Hematopoietic multipotent progenitor cell treated with erythropoietin and hydrocortisone succinate and interleukin-3 and kit ligand, for 17 days (in vitro differentiated cells): ENCODE measurements at places on chromosomes 6 and 20.

GRCh38 chr20:16236589-16237241, 336.5 kb downstream of the KIF16B start:
- no peak for DNase-seq

DNA sequence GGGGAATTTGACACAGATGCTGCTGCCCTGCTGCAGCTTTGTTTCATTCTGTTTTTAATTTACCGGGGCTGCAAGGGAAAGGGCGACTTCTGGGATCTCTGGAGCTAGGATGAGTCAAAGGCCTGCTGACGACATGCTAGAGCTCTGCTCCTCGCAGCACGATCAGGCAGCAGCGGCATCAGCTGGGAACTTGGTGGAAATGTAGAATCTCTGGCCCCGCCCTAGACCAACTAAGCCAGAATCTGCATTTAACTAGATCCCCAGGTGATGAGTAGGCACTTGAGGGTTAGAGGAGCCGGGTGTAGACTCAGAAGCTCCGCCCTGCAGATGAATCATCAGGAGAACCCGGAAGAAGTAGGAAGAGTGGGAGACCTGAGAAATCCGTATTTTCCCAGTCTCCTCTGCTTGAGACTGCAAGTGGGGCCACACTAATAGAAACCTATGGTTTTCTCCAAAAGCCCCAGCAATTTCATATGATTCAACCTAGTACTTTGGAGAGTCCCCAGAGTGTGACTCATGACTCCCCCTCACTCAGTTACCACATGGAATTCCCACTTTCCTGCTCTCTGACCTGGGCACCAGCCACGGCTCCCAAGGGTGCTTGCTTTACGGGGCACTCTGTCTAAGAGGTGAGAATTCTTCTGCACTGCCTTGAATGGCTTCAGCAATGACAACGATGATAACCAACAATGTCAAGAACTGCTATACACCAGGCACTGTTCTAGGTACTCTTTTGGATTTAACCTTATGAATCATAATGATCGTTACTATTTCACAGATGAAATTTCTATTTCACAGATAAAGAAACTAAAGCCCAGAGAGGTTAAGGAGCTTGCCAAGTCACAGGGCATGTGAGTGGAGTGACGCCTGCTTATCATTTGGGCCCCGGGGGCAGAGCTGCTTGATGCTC, 18.1 kb downstream of the TUBB2B start:
- peak; percentile 72 for DNase-seq

DNA sequence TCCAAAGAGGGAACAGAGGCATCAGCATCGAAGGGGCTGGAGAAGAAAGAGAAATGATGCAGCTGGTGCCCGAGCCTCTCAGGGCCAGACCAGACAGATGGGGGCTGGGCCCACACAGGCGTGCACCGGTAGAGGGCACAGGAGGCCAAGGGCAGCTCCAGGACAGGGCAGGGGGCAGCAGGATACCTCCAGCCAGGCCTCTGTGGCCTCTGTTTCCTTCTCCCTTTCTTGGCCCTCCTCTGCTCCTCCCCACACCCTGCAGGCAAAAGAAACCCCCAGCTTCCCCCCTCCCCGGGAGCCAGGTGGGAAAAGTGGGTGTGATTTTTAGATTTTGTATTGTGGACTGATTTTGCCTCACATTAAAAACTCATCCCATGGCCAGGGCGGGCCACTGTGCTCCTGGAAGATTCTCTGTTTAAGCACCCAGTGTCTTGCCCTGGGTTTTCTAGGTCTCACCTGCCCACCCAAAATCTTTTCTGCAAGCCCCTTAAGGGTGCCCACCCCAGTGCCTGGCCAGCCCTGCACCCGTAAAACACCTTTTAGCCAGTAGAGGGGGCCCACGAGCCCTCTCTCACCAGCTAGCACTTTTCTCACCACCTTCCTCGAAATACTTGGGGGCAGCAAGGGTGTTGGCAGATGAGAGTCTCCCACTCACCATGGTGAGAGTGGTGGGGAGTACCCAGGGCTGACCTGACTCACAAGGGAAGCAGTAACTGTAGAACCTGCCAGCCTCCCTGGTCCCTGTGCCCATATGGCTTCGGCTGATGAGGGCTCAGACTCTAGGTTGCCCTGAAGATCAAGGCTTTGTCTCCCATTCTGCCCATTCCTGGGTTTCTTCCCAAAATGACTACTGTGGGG, 35.7 kb upstream of the ID1 start:
- DNase-seq: peak; percentile 79

- DNase-seq: no peak
Observed at GRCh38 chr6:10487668-10488327, 33.4 kb upstream of the GCNT2 start.

GRCh38 chr20:38579219-38579910, 1.6 kb upstream of the ADIG start:
- no peak for DNase-seq

- DNase-seq: no peak
Observed at GRCh38 chr6:3665608-3666007, 85.9 kb downstream of the PXDC1 start.

- DNase-seq: no peak
Observed at GRCh38 chr6:49457771-49458170, 5.3 kb downstream of the MMUT start.

DNA sequence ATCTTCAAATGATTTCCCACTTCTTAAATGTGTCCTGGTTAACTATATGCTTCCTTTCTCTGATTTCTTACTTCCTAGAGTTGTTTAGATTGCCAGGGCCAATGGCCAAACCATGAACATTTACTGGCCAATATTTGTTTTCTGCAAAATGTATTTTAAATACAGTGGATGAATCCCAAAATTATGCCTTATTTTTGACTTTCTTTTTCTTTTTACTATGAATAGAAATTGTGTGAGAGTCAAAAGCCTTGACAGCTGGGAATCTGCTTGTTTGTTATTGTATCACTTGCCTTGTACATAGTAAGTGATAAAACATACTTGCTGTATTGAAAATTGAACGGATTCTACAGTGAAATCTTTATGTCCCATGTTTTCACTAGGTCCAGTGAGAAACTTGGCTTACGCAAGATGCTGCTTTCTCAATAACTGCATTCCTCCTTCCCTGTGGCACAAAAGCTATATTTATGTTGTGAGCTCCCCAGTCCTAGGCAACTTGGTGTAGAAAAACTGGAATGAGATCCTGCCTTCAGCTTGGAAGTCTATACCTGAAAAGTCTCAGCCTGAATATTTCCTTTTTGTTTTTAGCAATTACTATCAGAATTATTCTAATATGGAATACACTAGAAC, 295.2 kb downstream of the EPHA7 start:
- DNase-seq: no peak

DNA sequence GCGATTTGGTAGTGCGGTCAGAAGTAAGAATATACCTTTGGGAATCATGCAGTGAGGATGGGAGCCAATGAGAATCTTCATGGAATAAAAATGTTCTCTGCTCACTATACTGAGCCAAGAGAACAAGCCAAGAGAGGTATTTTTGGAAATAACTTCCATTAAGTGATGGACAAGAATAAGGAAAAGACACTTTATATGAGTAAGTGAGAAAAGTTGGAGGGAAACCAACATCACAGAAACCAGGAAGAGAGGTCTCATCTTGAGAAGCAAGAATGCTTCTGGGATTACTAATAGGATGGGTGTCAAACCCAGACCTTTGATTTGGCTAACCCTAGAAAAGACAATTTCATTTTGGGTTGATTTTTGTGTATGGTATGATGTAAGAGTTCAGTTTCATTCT, 181.2 kb upstream of the JAG1 start:
- DNase-seq: no peak

GRCh38 chr20:5886788-5887187, 63.5 kb downstream of the TRMT6 start:
- DNase-seq: no peak

DNA sequence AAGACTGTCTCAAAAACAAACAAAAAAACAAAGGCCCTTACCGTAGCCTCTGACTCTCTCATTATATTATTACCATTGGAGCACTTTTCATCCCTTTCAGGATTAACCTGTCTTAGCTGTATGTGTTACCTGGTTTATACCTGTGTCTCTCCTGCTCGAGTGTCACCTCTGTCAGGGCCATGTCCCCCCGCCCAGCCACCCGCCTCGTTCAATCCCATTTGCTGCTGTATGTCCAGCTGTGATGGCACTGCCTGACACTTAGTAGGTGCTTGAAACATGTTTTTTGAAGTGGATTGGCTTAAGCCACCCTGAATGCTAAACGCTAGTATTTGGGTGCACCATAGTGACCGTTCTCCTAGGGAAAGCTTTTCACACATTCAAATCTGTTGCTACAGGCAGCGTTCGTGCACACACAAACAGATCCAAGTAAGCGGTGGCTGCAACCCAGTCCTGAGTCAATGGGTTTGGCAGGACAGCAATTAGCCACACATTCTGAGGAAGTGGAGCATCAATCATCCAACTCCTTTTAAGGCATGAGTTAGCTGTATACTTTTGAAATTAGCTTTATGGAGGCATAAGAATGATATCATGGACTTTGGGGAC, 98.9 kb upstream of the ZNF217 start:
- no peak for DNase-seq

GRCh38 chr6:56594699-56595098, 48.0 kb downstream of the DST start:
- DNase-seq: no peak

GRCh38 chr20:21309678-21310467, 6.7 kb downstream of the XRN2 start:
- DNase-seq: no peak

DNA sequence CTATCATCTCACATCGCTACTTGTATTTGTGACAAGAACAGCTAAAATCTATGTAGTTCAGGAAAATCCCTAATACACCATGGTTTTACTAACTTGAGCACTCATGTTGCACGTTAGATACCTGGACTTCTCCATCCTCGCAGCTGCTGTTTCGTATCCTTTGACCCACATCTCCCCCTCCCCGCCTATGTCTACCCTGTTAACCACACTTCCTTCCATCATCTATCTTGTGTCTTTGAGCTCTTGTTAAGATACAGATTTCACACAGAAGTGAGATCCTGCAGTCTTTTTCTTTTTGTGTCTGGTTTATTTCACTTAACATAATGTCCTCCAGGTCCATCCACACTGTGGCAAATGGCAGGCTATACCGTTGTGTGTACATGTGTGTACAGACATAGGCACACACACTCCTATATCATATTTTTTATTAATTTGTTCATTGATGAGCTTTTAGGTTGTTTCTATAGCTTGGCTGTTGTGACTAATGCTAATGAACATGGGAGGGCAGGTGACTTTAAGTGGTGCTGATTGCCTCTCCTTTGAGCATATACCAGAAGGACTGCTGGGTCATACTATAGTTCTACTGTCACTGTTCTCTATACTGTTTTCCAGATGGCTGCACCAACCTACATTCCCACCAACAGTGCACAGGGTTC, 117.8 kb downstream of the WDR27 start:
- no peak for DNase-seq

GRCh38 chr6:52727908-52728307, 35.4 kb downstream of the GSTA2 start:
- no peak for DNase-seq

GRCh38 chr6:1910621-1911407, 301.1 kb downstream of the FOXC1 start:
- no peak for DNase-seq

DNA sequence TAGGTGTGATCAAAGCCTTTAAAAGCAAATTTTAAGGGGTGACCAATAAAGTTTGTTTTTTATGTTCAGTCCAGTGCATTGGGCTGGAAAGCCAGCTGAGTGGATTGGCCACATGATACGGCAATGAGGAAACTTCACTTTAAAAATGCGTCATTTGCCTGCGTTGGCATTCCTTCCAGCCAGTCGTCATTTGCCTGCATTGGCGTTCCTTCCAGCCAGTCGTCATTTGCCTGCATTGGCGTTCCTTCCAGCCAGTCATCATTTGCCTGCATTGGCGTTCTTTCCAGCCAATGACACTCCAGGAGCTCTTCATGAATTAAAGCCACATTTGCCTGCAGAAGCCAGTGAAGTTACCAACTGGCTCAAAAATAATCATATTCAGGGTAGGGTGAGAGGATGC, 378.6 kb downstream of the SMOC2 start:
- no peak for DNase-seq

- DNase-seq: no peak
Observed at GRCh38 chr20:16617056-16617455, 43.8 kb upstream of the KIF16B start.

- DNase-seq: no peak
Observed at GRCh38 chr6:72646604-72647485, 25.0 kb downstream of the KCNQ5 start.

DNA sequence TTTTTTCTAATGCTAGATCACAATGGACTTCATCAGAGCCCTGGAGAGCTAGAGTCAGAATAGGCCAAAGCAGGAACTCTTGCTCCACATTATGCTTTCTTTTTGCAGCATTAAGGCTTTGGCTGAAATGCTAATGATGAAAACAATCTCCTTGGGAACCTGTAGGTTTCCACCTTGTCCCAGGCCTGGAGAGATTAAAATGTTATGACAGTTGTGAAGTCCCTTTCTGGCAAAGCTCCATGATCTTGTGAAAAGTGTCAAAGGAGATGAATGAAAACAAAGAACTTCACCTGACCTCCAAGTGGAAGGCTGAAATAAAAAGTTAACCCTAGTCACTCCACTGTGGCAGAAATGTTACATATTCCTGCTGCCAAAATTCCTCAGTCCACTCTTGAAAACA, 64.0 kb upstream of the LRRC1 start:
- DNase-seq: no peak

DNA sequence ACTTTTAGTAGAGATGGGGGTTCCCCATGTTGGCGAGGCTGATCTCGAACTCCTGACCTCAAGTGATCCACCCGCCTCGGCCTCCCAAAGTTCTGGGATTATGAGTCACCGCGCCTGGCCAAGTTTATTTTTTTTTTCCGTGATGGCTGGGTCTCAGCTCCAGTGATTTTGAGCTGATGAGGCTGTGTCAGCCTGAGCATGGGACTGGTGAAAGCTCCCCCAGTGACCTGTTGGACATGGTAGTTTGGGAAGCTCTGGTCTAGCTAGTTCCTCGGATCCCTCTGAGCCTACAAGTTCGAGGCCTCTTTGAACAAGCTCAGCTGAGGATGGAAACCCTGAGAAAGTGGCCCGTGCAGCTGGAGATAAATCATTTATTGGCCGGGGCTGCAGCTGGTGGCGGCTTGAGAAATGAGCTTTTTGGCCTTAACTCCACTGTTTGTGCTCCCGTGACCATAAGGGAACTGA, 126.8 kb downstream of the SNX5 start:
- no peak for DNase-seq

DNA sequence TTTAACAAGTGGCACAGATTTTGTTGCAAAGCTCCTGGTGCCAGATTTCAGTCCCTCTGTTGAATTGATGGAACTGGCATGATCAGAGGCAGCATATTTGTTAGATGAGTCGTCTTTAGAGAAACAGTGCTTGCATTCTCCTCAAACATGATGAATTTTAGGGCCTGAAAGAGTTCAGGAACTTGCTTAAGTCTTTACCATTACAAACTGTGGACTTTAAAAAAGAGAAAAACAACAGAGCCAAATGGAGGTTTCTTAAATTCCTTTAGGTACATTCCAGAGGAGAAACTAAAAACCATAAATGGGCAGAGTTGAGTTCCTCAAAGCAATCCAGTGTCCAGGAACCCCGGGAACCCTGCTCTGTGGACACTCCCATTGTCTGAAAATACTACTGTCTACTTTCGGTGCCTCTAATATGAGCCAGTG, 2.5 kb downstream of the GTF2H5 start:
- DNase-seq: no peak

GRCh38 chr6:3235486-3235885, 8.0 kb upstream of the TUBB2B start:
- no peak for DNase-seq

GRCh38 chr6:107185391-107185970, 70.2 kb upstream of the BEND3 start:
- no peak for DNase-seq

- DNase-seq: no peak
Observed at GRCh38 chr6:164057876-164058275, 643.4 kb downstream of the QKI start.

- DNase-seq: no peak
Observed at GRCh38 chr20:31815408-31816188, 3.6 kb upstream of the MYLK2 start.
